ENCODE measurements at places on chromosomes 13 and 19.

DNA sequence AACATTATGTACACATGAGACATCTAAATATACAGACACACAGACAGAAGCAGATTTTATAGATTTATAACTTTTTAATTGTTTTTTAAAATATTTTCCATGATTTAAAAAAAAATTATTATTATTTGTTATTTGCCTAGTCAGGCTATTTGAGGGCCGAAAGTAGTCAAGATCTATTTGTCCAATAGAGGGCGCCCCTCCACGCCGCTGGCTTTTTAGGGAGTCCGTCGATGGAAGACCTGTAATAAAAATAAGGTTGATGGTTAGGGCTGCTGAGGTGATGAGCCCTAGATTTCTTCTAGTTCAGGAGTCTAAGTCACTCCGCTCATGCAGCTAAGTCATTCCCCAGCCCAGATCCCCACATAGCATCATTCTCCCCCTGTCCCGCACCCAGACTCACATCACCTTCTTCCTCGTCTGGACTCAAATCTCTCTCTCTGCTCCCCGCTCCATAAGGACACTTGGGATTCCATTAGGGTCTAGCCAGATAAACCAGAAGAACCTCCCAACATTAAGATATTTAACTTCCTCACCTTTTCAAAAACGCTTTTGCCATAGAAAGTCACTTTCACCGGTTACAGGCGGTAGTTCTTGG is 33.9 kb upstream of the CEACAM21 start:
- no peak for DNase-seq

GRCh38 chr13:74868049-74868448 is 613.9 kb downstream of the TBC1D4 start:
- DNase-seq = no peak

- no peak for DNase-seq
Observed at GRCh38 chr19:16363133-16363851, 38.7 kb downstream of the KLF2 start.

GRCh38 chr13:27978301-27978968 is 9.3 kb upstream of the CDX2 start:
- DNase-seq = no peak

GRCh38 chr13:36783890-36784289 is 35.1 kb upstream of the RFXAP start:
- no peak for DNase-seq

DNA sequence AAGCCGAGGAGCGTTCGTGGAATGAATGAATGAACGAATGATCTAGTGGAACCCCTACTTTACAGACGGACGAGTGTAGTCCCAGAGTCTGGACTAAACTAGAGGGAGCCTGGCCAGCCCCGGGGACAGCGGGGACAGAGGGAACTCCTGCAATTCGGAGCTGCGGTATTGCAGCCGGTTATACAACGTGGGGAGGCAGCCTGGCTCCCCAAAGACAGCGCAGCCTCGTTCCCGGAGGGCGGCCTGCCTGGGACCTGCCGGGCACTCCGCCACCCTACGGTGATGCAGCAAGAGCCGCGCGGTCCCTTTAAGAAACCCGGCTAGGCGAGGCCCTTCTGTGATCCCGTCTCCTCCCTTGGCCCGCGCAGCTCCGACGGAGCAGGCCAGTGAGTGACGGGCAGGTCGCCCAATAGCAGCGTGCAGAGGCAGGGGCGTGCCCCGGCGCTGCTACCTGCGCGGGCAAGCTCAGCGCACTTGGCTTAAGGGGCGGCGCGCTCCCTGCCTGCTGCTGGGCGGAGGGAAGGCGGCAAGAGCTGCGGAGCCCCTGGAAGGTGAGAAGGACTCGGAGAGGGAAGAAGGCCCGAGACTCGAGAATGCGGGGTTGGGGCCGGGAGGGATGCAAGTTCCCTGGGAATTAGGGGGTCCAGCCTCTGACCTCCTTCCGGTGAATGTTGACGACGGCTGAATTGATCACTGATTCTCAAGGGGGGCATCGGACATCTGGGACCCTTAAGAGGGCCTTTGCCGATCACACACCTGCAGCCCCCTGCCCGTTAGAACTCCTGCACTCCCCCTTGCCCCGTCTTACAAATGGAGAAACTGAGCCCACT is at the start of gene ABCA7:
TSS of gene ABCA7 (plus strand) at position 462 of the 830 bp plus-strand sequence. CDS start 1,255 bp downstream, outside the sequence.
- peak; percentile 93 for DNase-seq

GRCh38 chr19:33780251-33780650 is 16.4 kb upstream of the KCTD15 start:
- no peak for DNase-seq

GRCh38 chr19:53994811-53995210 is 3.4 kb downstream of the CACNG6 start:
- DNase-seq = no peak

DNA sequence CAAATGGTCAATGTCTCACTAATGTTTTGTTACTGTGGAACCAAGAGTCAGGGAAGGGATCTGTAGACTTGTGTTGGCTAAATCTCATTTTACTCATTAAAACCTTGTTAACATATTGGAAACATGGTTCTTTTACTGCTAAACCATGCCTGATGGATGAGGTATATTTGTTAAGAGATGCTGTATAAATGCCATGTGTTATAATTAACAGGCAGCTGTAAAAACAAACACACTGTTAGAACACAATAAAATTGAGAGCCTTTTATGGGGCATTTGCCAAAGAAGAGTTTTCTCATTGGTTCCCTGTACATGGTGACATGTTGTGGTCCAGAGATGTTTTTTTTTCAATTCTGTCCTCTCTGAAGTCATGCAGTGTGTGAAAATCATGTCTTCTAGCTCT is 121.9 kb downstream of the ESD start:
- no peak for DNase-seq

DNA sequence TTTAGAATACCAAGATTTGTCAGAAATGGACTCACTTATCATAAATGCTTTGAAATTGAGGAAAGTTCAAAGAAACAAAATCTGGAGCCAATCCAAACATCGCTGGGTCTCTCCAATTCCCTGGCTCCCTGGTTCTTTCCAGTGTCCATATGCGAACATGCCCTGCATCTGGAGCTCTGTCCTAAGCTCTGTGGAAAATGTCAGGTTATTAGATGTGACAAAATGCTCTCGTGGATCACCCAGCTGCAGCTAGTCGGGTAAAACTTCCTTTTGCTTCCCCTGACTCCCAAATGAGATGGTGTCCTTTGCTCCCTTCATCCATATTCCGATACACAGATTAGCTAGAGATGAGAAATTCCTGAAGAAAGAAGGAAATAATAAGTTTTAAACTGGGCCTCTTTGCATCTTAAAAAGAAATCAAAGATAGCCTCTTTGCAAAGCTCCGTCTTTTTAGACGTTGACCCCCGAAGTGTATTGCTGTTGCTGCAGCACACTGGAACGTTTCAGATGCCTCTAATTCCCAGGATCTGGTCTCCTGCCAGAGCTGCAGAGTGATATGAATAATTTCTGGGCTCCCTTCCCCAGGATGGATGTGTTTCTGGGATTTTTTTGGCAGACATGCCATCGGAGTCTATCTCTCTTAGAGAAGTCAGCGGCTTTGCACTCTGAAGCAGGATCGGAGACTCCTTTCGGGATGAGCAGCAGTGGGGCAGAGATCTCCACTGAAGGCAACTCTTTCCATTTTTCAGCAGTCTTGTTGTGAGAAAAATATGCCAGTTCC is 102.9 kb downstream of the TEX26 start:
- DNase-seq = no peak

DNA sequence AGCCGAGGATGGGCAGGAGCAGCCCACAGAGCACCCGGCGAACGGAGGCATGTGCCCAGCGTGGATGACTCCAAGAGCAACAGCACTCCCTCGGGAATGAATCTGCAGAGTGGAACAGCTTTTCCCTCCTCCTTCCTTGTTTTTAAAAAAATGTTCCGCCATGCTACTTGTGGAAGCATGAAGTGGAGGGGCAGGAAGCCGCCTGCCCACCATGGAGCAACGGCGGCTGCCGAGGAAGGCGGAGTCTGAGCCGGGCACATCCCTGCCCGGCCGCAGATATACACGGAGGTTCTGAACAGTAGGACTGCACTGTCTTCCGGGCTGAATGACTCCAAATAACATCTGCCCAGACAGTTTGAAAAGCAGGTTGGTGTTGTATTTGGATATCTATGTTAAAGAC is 65.2 kb downstream of the SOX1 start:
- no peak for DNase-seq

DNA sequence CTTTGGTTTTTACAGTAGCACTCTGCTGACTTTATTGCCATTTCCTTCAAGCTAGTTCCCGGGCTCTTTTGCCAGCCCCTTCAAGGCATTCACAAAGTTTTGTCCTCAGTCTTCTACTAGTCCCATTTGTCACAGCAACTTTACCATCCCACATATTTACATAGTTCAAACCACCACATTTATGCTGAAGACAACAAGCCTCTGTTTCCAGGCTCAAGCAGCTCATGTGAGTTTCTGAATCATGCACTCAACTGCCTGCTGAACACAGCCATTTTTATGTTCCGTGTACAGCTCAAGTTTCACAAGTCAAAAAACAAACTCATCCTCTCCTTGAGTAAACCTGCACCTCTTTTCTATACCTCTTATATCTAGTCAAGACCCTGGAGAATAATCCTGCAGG is 977.0 kb upstream of the SLC10A2 start:
- DNase-seq = no peak

DNA sequence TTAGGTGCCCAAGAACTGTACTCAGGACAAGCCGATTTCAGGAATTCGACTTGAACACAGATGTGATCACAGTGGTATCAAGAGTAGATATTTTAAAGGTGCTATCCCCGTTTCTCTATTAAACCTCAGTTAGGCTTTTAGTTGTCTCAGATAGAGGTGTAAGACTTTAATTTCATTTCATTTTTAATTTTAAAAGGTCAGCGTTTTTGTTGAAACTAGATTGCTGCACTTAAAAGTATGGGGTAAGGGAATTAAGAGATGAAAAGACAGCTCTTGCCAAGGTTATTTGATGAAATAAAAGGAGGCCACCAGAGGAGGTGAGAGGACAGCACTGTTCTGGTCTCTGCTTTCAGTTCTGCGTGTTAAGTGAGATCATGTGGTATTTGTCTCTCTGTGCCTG is 48.6 kb downstream of the SPATA13 start:
- DNase-seq = no peak

GRCh38 chr13:44710576-44710975 is 134.4 kb upstream of the TSC22D1 start:
- DNase-seq = peak; percentile 75

GRCh38 chr19:49097453-49098288 is 12.4 kb downstream of the SNRNP70 start:
- peak; percentile 50 for DNase-seq

DNA sequence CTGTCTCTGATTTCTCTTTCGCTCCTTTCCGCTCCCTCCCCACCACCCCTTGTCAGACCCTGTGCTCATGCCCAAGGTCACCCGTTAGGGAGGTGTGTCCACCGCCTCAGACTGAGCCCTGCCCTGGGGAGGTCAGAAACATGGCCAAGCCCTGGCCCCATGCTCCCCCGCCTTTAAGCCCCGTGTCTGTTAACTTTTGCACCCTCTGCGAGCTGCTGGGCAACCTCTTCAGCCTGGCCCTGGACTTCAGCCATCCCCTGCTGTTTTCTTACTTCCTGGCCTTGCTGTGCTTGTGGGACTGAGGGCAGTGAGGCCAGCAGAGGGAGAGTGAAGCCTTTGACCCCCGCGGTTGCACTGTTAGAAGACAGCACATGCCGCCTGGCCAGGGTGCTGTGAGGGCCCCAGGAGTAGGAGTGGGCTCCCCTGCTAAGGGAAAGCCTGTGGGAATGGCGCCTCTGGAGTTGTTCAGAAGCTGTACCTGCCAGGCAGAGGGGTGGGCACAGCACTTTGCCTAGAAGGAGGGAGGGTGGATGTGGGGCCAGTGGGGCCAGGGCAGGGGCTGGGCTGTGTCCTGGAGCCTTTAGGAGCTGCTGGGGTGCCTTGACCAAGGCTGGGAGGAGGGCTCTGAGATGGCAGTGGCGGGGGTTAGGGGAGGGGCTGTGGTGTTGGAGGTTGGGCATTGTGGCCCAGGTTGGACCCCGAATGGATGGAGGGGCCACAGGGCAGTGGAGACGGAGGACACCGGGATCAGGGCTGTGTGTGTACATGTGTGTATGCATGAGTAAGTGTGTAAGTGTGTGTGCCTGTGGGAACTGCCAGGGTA is 7.9 kb downstream of the UPF1 start:
- DNase-seq = no peak

DNA sequence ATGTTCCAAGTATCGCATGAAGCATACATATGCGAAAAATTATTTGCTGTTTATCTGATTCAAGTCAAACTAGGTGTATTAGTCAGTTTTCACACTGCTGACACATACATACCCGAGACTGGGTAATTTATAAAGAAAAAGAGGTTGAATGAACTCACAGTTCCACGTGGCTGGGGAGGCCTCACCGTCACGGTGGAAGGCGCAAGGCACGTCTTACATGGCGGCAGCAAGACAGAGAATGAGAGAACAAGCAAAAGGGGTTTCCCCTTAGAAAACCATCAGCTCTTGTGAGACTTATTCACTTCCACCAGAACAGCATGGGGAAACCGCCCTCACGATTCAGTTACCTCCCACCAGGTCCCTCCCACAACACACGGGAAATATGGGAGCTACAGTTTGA is 13.0 kb upstream of the PROZ start:
- DNase-seq = no peak

GRCh38 chr19:16518061-16518460 is 21.9 kb downstream of the C19orf44 start:
- no peak for DNase-seq

Data from amniotic stem cell (primary cell).